ENCODE measurements at places on chromosomes 1 and 21.

- DNase-seq, result no peak
These were observed 20.5 kb downstream of the AHDC1 start for GRCh38 chr1:27583479-27583878.

DNA sequence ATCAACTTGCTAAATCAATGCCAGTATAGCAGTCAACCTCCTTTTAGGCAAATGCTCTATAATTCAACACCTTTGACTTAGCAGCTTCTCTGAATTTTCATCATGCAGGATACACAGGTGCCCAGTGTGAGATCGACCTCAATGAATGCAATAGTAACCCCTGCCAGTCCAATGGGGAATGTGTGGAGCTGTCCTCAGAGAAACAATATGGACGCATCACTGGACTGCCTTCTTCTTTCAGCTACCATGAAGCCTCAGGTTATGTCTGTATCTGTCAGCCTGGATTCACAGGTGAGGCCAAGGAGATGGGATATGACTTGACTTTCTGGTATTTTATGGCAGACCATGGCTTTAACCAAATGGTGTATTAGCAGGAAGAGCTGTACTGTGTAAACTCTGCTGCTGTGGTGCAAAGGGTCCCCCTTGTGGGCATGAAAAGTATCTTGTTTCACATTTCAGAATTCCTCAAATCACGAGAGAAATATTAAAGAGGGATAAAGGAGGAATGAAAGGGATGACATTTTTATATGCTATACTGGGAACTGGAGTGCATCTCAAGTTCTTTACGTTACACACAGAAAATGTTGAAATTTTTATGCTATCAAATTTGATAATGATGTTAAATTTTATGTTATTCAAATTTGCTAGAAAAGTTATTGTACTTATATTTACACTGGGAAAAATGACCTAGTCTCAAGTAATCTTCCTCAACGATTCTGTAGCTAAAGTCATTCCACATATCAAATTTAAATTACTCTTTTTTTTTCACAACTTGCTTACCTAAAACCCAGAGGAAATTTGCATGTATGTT is 88.9 kb downstream of the CRB1 start:
- DNase-seq, result peak; percentile 40

- no peak for DNase-seq
These were observed 586.3 kb upstream of the USP24 start for GRCh38 chr1:55801481-55801880.

DNA sequence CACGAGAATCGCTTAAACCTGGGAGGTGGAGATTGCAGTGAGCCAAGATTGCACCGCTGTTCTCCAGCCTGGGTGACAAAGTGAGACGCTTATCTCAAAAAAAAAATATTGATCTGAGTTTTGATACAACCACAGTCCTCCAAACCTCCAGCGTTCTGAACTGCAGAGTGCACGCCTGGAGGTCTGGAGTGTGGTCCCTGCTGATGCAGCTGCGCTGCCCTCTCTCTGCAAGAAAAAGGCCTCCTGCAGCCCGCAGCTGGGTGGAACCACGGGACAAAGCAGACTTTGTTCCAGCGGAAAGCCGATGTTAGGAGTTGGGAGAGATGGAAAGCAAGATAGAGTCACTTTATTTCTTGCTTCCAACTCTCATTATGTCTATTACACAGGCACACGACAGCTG is 144.9 kb upstream of the SOD1 start:
- peak; percentile 89 for DNase-seq

DNA sequence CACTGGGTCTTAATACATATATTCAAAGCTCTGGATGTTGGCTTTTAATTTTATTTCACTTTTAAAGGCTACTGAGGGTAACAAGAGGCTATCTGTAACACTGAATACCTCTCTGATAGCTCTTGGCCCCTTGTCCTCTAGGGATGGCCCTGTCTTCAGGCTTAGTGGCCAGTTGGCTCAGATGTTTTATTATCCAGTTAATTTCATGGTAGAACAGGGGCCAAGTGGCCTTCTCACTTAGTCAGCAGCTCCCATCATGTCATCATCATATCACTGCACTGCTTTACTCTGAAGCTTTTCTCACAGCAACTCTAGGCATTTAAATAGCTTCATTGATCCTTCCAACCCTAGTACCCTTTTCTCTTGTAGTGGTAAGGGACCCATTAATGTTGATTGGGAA is 40.2 kb upstream of the MACF1 start:
- no peak for DNase-seq

Measured in head of caudate nucleus (tissue), 42 donors.